ENCODE measurements at places on chromosomes 6 and 20. TPM values are rescaled to one million over a fixed set of nuclear protein-coding genes. Genes with fewer than 3 reads are reported as not detected.

- DNase-seq: no peak
Observed at GRCh38 chr6:134951494-134952263, 1.8 kb upstream of the ALDH8A1 start.

DNA sequence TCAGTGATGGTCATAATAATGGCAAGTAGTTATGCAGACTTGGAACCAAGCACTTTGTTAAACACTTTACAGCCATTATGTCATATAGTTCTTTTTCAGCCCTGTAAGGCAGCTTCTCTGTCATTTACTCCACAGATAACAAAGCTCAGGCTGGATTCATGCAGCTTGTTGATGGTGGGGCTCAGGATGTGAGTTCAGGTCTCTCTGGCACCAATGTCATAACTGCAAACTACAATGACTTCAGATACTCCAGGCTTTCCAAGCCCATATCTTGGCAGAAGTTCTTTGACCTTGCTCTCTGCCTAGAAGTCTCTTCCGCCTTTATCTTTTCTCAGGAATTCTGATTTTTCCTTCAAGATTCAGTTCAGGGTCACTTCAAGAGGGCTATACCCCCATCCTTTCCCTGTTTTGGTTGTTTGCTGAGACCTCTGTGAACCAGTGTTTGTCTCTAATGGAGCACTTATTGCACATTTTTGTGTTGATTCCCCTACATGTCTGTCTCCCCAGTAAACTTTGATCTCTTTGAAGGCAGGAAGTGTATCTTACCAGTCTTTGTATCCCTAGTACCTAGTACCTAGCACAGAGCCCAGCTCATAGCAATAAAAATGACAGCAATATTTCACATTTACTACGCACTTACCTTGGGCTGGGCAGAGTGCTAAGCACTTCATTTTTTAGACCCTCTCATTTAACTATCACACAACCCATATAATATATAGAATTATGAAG, 19.7 kb upstream of the EFHC1 start:
- DNase-seq: no peak

- DNase-seq: no peak
Observed at GRCh38 chr6:132932588-132932987, 118.2 kb downstream of the RPS12 start.

GRCh38 chr6:85404564-85405174, 45.2 kb upstream of the NT5E start:
- peak; percentile 82 for DNase-seq

DNA sequence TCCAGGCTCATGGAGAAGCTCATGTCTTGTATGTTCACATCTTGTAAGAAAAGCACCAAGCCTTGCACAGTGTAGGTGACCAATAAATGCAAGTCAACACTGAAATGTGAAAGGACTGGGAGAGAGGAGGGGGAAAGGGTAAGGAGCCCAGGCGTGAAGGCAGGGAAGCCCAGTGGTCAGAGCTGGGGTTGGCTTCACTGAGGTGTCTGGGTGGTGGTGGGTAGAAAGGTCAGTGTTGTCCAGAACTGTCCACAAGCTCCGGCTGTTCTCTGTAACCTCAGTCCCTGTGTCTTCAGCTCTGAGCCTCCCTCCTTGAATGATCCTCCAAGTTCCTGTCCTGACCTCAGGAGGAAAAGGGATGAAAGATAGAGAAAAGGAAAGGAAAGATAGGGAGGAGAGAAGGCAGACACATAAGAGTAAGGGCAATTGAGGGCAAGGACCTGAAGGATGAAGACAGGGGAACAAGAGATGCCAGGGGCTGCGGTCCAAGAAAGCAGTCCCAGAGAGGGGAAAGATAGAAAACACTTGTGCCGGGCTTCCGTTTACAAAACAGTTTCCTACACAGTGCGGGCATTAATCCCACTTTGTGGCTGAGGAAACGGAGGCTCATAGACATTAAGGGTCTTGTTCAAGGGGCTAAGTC, 2.4 kb upstream of the TNXB start:
- DNase-seq: no peak

DNA sequence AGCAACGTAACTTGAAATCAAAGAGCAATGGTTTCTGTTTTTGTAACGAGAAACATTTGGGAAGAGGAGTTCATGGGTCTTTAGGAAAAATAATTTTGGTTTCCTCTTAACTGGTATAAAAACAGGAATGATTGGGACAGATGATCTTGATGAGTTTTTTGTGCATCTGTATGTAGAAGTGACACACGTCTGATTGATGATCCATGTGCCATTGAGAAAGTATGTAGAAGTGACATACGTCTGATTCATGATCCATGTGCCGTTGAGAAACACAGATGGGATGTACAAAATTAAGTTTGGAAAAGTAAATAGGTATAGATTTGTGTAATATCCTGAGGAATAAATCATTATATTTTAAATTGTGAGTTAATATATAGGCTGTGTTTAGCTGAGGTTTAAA, 2.1 kb downstream of the KIAA1586 start:
- no peak for DNase-seq

- DNase-seq: no peak
Observed at GRCh38 chr6:155970876-155971708, 515.5 kb upstream of the NOX3 start.

DNA sequence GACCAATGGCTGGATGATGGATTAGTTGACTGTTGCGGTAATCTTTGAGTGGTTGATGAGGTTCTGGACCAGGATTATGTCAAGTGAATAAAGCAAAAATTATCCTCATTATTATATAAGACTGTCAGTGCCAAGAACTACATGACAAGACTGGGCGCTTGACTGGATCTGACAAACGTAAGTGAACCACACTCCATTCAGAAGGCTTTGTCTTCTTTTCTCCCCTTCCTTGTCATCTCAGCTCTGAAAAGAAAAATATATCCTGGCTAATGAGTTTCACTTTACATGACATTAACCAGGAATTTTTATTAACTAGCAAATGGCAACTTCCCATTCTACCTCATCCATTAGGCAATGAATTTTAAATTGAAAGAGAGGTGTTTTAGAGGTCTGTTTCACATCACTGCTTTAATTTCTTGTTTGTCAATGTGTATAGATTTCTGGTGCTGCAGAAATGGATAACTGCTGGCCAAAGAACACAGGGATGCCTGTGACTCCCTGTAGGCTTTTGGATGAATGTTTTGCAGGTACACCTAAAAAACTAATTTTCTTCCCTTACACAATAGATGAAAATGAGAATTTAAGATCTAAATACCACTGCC, 150.1 kb downstream of the ELOVL4 start:
- no peak for DNase-seq

- DNase-seq: no peak
Observed at GRCh38 chr20:24297993-24298392, 171.4 kb upstream of the SYNDIG1 start.

DNA sequence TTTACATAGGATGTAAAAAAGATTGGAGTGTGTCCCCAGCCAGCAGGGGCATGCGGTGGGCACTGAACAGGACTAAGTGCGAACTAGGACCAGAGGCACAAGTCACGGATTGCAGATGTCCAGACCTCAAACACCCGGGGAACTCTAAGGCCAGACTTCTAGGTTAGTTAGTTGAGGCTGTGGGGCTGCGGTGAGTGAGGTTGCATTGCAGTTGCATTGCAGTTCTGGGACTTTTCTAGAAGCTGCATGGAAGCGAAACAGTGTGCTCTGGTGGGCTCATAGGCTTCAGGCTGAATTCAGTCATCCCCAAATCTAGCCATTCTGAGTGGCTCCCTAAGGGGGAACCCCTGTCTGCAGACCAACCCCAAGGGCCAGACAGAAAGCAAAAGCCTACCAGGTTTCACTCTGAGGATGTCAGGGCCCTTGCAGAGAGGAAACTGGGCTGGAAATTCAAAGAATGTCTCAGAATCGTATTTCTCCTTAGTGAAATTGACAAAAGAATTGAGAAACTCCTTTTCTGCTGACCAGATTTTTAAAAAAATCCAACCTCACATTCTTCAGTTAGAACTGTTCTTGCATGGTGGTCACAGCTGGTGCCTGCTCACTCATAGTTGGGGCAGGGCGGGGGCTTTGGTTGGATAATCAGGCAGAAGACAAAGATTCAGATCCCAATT, 182.8 kb downstream of the ZDHHC14 start:
- DNase-seq: no peak

DNA sequence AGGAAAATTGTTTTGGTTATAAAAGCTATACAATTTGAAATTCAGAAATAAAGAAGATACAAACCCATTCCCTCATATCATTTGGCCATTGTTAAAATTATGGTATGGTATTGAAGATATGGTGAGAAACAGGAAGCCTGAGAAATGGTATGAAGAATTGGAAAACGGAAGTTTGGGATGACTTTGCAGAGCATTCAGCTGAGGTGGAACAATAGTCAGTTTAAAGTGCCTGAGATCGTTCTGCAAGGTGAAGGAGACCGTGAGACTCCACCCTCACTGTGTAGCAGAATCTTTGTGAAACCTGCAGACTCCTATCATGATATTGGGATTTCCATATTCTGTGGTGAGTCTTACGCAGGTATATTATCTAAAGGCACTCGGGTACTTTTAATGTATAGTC, 97.3 kb downstream of the ADGRB3 start:
- DNase-seq: no peak

Gene LINC00237
- 4.3 TPM for total RNA-seq

Gene ZSCAN9
- total RNA-seq: 23.4 TPM

Gene TAAR6
- not detected for total RNA-seq

Gene KIF6
- 1.2 TPM for total RNA-seq

Data from umbilical cord (tissue), 2 donors.